Activated naive CD4-positive, alpha-beta T cell (primary cell): ENCODE measurements at places on chromosomes 3 and 15.

DNA sequence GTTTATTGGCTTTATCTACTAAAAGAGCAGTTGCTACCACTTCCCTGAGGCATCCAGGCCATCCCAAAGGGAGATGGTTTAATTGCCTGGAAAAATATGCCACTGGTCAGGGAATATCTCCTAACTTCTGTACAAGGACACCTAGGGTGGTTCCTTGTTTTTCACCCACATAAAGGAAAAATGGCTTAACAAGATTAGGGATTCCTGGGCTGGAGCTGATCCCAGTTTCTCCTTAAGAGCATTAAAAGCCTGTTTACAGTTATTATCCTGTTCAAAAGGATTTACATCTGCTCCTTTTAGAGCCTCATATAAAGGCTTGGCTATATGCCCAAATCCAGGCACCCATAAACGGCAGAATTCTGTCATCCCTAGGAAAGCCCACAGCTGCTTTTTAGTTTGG, 70.2 kb upstream of the WNT7A start:
- DNase-seq: no peak

DNA sequence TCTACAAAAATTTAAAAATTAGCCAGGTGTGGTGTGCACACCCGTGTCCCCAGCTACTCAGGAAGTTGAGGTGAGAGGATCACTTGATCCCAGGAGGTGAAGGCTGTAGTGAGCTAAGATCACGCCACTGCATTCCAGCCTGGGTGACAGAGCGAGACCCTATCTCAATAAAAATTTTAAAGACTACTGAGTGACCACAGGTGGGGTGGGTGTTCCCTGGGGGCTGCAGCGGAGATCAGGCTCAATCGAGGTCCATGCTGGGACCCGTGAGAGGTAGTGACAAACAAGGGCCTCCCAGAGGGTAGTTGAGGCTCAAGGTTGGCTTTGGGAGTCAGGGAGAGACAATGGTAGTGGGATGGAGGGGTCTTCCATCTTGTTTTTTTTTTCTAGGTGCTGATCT, 38.9 kb upstream of the LIMD1 start:
- DNase-seq: no peak

DNA sequence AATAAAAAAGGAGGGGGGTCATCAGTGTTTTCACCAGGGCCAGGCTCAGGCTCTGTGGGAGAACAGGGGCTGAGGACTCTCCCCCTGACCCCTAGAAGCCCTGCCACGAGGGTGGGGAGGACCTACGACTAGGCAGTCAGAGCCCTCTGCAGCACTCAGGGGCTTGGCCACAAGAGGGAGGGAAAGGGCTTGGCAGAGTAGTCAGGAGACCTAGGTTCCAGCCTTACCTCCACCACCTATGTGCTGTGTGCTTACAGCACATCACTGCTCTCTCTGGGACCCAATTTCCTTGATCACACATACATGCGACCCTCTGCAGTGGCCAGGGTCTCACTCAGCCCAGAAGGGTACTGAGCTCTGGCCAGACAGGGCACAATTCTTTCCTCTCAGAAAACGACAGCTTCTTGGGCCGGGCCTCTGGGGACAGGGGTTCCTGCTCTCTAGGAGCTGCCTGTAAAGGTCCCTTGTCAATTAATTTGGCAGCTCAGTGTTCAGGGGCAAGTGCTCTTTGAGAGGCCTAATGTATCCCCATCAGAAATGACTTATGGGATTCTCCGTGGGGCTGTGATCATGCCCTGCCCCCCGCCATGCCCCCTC, 16.4 kb upstream of the SKIC8 start:
- no peak for DNase-seq

DNA sequence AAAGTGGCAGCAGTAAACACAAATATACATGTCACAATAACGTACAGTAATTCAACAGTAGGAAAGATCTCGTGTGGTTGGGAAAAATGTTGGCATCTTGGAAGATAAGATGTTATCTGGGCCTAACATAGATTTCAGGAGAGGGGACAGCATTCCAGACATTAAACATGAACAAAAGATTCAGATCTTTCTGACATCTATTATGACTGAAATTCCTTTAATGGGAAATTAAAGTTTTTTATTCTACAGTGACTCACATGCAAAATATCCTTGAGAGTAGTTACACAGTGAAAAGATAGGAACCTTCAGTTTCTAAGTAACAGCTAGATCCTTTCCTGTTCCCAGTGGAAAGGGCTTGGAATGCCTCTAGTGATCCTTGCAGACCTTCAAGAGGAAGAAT, 9.2 kb downstream of the NDUFB5 start:
- DNase-seq: no peak

DNA sequence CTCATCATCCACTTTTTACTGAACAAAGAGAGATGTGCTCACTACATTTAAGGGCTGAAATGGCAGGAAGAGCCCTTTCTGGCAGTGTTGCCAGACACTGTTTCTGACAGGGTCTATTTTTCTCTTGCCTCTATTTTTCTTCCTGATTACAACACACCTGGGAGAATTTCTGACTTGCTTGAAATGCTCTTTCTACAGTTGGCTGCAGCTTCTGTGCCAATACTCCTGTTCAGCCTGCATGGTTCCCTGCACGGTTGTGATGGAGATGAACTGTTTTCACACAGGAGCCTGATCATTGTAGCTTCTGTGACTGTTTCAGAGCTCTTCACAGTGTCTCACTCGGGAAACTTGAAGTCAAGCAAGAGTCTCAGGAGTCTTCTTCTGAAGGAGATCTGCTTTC, 83.0 kb upstream of the DLG1 start:
- no peak for DNase-seq

- no peak for DNase-seq
These were observed 25.1 kb downstream of the ACAA1 start for GRCh38 chr3:38111696-38112377.

DNA sequence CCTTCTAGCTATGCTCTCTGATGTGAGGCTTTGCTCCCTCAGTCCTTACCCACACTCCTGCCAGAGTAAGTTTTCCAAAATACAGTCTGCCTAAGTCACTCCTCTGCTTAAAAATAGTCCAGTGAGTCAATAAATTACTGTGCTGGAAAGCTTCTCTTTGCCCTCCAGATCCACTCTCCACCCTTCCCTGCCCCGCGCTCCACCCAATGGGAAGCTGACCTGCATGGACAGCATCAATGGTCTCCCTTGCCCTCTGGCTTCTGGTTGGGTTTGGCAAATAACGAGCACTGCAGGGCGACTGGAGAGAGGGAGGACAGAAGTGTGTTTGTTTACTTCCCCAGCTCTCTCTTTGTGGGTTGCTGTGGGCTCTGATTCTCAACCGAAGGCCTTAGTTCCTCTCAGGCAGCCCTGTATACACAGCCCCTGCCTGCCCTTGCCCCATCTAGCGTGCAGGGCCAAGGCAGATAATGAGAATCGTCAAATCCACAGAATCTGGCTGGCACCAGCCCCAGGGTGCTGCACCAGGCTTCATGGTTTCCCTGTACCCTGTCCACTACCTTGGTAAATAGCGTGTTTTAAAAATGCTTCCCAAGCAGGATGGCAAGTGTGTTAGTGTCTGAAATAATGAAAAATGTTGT, 110.4 kb downstream of the ADAMTSL3 start:
- DNase-seq: no peak

DNA sequence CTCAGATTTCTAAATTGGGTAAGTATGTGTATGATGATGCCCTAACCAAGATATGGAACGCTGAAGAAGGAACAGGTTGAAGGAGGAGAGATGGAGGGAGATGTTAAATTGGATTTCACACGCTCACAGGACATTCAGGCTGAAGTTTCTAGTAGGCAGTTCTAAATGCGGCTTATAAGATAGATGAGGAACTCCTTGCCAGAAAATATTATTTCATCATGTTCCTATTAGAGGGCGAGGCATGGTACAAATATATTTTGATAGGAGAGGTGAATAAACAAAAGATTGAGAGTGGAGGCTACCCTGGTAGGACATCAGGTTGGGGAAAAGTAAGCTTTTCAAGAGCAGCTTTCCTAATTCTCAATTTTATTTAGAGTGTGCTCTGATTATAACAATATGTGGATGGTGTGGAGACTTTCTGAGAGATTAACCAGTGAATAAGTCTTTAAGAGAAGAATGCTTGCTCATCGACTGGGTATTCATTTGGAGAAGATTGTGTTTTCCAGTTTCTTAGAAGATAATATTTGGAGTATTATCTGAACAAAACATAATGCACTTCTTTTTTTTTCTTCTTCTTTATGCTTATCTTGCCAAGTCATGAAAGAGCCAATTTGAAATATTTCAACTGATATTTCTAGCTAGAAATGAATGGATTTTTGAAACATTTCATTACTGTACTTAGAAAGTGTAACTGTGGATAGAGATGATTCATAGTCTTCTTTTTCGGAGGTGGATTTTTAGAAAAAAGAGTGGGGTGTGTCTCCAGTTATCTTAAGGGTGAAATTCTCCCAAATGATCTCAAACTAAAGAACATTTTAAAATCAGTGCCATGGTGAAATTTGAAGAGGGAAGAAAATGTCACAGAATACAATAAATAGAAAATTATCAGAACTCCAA, 88.5 kb downstream of the B3GALNT1 start:
- no peak for DNase-seq

GRCh38 chr3:52313774-52314188, 2.3 kb upstream of the DNAH1 start:
- DNase-seq: no peak

- DNase-seq: no peak
These were observed 61.7 kb downstream of the TGFBR2 start for GRCh38 chr3:30668051-30668609.

GRCh38 chr3:13707456-13707855, 158.5 kb downstream of the FBLN2 start:
- DNase-seq: no peak

DNA sequence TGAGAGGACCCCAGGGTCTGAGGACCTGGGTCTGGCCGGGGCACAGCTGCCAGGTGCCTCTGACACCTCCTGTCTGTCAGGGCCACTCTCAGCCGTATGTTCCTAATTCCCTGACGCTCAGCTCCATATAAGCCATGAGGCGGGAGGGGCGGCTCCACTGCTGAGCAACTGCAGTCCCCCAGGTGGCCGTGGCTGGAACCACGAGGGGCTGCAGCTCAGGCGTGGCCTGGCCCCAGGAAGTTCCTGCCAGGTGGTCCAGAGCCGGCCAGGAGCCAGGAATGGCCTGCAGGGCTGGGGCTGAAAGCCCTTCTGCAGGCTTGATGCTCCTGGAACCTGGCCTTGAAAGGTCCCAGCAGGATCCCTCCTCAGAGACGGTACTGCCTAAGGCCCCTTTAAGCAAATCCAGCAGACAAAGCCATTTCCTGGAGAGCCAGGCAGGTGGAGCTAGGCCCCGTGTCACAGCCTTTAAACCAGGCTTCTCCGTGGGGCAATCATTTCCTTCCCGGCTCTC, 118.0 kb downstream of the CHSY1 start:
- no peak for DNase-seq

DNA sequence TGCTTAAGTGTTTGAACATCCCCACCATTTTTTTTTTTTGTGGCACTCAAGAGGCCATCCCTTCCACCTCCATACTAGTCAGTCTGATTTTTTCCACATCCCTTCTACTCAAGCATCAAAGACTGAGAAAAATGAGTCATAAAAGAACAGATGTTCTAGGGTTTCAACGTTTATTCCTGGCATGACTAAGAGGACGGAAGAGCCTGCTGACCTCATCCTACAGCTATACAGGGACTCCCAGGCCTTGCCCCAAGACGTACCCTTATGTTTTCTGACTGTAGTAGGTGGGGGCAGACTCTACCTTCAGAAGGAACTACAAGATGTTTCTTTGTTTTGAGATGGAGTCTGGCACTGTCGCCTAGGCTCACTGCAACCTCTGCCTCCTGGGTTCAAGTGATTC, 3.3 kb upstream of the ITPKA start:
- no peak for DNase-seq

- no peak for DNase-seq
These were observed 193.1 kb downstream of the XXYLT1 start for GRCh38 chr3:195077611-195078540.

DNA sequence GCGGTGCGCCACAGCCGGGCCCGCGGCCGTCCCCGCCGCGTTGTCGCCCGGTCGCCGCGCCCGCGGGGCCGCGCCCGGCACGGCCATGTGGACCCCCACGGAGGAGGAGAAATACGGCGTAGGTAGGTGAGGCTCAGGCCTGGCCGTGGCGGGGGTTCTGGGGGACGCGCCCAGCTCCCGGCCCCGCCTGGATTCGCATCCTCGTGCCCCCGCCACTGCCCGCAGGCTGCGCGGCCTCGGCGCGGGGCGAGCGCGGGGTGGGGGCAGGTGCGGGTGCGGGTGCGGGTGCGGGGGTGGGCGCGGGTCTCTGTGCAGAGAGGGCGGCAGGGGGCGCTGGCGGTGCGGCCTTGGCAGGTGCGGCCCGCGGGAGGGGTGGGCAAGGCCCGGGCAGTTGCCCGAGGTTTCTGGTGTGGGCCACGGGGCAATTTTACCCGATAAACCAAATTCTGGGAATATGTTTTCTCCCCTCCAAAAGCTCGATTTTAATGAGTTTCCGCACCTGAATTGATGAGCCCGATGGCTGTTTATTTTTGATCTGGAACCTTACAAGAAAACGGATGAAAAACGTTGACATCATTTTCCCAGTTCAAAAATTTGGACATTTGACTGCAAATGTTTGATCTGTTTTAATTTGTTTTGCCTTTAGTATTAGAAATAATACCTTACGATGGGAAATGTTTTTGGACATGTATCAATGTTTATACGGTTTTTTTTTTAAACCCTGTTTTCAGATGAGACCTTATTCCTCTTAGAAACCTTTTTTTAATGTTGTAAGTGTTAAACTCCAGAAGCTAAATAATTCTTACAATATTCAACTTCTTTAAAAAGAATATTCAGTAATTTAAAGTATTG, 678 bp downstream of the DOCK3 start:
- peak; percentile 11 for DNase-seq

DNA sequence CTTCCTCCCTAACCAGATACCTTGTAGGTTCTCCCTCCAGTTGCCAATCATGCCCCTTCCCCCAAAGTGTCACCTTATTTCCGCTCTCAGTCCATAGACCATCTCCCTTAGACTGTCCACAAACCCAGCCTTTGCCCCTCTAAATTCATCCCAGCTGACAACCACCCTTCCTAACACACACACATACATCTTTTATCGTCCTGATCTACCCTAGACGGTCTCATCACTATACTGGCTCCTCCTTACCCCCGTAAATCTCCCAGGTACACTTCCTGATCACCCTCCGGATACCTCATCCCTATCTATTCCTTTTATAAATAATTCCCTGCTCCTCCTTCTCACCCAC, 828 bp downstream of the THOC7 start:
- no peak for DNase-seq

DNA sequence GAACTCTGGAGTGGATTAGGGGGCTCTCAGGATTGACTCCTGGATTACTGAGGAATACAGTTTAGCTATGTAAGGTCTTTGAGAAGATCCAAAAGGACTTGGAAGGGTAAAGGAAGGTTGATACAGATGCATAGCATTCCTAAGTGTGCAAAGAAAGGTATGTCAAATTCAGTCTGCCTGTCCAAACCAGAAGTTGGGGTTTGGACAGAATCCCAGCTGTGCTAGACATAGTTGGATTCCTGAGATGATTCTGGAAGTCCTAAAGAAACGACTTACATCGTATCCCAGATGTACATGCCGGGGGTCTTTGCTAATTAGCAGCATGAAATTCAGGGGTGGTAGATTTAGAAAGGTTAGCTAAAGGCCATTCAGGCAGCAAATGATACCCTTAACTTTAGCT, 97.7 kb upstream of the TSPAN3 start:
- no peak for DNase-seq

- no peak for DNase-seq
These were observed 569 bp upstream of the ALDH1A3 start for GRCh38 chr15:100879061-100879463.
